ENCODE measurements at places on chromosomes 4 and X.

- DNase-seq = no peak
These were observed 50.8 kb downstream of the PPEF1 start for GRCh38 chrX:18757956-18758932.

DNA sequence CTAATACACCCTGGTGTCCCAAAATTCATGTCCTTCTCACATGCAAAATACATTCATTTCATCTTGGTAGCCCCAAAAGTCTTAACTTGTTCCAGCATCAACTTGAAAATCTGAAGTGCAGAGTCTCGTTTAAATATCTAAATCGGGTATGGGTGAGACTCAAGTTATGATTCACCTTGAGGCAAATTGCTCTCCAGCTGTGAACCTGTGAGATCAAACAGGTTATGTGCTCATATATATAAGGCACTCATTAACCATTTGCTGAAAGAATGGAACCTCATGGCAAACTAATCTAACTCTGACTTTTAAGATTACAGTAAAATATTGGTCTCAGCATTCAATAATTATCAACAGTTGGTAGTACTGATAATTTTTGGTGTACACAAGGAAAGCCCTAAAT, 55.5 kb downstream of the PDLIM5 start:
- no peak for DNase-seq

GRCh38 chr4:88630756-88631155, 38.5 kb downstream of the HERC3 start:
- DNase-seq = peak; percentile 73

DNA sequence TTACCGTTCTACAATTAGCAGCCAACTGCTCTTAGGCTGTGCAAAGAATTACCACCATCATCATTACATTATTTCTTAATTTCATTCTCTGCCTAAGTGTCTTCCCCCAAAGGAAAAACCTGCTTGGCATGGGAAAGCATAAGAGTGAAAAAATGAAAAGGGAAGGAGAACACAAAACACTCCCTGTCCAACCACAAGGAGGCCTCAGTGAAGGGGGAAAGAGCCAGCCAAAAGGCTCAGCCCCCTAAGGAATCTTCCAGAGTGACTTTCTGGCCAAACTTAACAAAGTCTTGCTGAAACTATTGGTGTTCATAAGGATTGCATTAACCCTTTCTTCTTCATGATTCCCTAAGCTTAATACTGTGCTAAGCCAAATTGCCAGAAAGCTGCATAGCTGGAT, 287.4 kb downstream of the SMARCA1 start:
- no peak for DNase-seq

DNA sequence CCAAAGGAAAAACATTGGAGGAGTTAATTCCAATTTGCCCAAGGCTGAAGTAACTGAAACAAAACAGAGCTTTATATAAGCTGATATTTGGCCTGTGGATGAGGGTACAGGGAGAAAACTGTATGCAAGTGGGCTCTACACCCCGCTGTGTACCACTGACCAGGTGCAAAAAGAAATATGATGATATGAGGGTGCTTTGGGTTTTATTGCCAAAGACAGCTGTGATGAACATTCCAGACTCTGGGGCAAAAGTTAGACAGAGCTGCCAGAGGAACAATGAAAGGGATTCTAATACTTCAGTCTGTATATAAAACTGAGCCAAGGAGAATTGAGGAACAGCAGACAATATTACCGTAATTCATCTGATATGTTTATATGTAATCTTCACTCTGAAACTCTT, 117.4 kb downstream of the MID1 start:
- no peak for DNase-seq

DNA sequence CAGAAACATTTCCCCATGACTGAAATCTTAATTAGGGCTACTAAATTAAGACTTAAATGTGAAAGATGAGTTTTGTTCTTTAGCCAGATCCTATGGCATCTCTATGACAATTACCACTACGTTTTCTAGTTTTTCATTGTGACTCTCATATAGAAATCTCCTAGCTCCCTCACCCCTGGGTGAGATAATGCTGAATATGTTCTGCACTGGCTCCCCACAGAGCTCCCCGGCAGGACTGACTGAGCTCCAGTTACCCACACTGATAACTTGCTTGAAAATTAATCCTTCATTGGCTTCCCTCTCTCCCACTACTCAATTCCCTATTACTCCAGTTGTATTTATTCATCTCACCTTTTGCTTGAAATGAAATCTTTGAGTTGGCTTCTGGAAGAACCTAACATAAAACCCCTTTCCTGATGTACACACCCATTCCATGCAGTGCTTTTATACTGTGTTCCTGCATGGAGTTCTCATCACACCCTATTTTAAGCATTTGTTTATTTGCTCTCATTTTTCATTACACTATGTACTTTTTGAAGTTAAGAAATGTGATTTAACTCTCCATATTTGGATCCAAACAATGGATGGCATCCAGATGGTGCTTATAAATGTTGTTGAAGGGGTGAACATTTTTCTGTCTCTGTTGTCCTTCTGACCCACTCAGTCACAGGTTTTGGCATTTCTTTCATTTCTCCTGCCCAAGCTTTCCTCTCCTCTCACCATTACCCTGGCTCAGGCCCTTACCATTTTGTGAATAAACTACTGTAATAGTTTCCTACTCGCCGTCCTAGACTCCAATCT, 623.4 kb downstream of the SPRY1 start:
- no peak for DNase-seq

DNA sequence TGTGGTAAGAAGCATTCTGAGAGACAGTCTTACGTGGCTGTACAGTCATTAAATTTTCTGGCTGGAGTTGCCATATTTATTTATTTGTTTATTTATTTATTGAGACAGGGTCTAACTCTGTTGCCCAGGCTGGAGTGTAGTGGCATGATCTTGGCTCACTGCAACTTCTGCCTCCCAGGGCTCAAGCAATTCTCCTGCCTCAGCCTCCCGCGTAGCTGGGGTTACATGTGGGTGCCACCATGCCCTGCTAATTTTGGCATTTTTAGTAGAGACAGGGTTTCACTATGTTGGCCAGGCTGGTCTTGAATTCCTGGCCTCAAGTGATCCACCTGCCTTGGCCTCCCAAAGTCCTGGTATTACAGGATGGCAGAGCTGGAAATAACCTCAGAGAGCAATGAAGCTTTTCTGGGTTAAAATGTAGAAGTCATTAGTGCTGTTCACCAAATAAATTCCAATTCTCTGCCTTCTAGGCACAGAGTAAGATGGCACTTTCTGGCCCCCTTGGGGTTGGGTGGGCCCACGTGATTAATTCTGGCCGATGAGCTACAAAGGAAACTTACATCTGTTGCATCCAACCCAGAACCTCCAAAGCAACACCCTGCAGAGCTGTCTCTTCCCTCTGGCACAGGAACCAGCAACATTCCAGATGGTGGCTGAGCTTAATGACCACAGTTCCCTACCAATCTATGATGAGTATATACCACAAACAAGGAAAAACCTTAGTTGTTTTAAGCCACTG, 4.5 kb downstream of the MRFAP1 start:
- no peak for DNase-seq

DNA sequence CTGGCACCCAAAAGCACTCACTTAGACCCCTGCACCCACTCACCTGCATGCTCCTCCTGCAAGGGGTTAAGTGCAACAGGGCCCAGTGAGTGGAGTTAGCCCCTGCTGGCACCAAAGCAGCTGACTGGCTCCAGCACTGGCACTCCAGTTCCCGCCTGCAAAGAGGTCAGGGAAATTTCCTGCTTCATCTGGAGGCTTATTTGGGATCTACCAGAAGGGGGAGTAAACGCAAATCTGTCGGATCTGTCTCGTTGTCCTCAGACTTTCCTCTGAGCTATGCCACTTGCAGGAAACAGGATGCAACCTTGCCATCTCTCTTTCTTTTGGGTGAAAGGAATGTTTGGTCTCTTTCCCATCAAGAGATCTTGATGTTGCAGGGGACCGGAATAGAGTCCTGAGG, 435.6 kb downstream of the PCDH10 start:
- DNase-seq = no peak

GRCh38 chr4:168722391-168722790, 225.5 kb downstream of the PALLD start:
- DNase-seq = peak; percentile 46

GRCh38 chrX:33840176-33840575, 291.9 kb downstream of the FAM47A start:
- no peak for DNase-seq

- no peak for DNase-seq
These were observed 3.1 kb upstream of the MSX1 start for GRCh38 chr4:4856071-4857000.

GRCh38 chrX:70444326-70444945, at the start of gene DLG3:
DLG3 (plus strand) TSS chrX:70444835; CDS start chrX:70445202, 367 bp downstream.
- peak; percentile 39 for DNase-seq

- DNase-seq = no peak
These were observed 1.4 kb downstream of the GATA1 start for GRCh38 chrX:48787505-48788443.

DNA sequence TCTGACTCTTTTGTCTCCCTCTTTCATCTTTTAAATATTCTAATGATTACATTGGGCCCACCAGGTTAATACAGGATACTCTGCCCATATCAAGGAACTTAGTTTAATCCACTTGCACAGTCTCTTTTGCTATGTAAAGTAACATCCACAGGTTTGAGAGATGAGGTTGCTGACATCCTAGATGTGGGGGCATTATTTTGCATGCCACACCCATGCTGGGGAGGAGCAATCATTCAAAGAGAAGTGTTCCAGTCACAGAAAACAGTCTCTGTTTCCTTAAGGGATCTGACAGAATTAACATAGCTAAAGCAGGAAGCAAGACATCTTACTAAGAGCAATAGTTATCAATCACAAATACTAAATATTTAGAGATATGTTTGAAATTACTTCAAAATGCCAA, 11.5 kb upstream of the TRAM1L1 start:
- DNase-seq = no peak

DNA sequence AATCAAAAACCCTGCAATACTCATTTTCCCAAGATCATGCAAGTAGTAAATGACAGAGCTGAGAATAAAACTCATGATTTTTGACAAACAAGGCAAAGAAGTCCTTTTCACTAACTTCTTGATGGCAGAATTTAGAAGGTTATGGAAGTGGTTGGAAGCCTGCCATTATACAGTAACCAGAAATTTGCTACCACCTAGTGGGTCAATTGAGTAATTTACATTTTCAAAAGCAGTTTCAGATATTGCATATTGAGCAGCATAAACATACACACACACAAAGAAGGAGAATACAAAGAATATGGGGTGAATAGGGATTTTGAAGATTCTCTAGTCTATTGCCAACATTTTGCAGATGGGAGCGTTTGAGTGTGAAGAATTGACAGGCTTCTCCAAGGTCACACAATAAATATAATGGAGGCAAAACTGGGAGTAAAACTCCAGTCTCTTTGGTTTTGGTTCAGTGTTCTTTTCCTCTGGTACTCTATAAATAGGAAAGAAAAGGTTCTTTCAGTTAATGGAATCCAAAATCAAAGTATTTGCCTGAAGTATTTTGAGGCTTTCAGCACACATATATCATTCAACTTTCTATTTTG, 70.2 kb downstream of the GC start:
- DNase-seq = peak; percentile 27

GRCh38 chr4:183326853-183327252, 4.6 kb upstream of the CLDN24 start:
- DNase-seq = peak; percentile 6

DNA sequence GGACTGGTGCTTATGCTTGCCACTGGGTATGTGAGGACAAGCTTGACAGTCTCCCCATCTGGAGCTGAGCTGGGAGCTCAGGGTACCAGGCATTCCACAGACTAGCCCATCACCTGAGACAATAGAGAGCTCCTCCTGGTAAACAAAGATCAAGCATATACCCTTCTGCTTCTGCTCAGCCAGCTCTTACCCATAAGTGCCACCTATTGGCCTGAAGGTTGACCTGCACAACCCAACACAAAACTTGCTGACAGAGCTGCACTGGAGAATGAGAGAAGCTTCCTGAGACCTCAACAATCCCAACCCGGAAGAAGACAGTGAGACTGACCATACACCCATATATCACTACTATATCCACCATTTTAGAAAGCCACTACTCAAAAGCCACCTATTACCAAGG, 1049.2 kb upstream of the INTU start:
- DNase-seq = no peak

- DNase-seq = no peak
These were observed 50.8 kb upstream of the NPFFR2 start for GRCh38 chr4:71980976-71981375.

GRCh38 chr4:2286904-2287593, 25.1 kb upstream of the MXD4 start:
- no peak for DNase-seq
